Esophagus squamous epithelium (tissue), 5 donors: ENCODE measurements at places on chromosomes 16 and 17.

GRCh38 chr16:19967561-19967960 lies 82.9 kb upstream of the GPRC5B start:
- no peak for DNase-seq

- no peak for DNase-seq
These were observed 8.5 kb downstream of the KRT37 start for GRCh38 chr17:41415833-41416335.

DNA sequence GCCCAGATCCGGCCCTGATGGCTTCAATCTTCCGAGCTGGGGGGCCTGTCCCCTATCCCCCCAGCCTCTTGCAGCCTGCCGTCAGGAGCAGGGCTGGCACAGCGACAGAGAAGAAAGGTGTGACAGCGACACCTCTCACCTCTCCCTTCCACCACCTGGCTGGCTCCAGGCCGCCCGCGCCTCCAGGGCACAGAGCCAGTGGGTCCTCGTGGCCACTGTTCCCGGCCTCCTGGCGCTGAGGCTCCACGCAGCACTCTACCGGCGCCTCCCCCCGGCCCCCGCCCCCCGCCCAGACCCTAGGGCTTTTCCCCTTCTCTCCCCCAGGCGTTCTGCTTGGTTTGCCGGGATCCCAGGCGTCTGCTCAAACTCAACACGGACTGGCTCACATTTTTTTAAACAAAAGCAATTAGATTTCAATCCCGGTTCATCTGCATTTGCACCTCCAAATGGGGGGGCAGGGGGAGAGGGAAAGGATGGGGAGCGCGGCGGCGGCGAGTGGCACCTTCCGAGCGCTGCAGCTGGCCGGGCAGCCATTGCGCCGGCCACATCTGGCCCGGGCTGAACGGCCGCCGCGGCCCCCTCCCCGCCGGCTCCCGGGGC lies 12.8 kb upstream of the CBX8 start:
- no peak for DNase-seq

DNA sequence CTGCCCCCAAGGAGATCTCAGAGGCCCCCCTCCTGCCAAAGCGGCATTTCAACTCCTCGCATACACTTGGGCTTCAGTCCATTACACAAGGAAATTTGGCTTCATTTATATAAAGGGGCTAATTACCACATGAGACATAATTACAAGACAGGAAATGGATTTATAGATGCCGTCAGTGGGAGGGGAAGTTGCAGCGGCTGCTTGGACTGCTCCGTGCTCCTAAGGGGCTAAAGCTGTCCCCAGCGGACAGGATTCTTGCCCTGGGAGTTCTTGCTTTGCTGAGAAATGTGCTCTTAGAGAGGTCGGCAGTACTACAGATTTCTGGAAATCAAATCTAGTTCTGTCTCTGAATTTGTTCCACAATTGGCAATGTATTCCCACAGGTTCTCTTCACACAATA lies 57.2 kb upstream of the NLK start:
- DNase-seq = no peak

GRCh38 chr17:56793957-56794356 lies 39.8 kb downstream of the C17orf67 start:
- no peak for DNase-seq

DNA sequence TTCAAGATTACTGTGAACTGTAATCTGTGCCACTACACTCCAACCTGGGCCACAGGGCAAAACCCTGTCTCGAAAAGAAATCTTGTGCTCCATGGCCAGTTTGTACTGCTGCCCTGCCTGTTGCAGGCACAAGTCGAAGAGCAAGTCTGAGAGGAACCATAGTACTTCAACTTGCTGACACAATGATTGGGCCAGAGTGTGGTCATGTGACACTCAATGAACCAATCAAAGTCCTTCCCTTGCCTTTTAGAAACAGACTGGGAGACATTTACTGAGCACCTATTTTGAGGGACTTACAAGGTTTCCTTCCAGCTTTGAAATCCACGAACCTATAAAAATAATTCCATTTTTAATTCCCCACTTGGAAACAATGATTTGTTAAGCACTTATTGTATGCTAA lies 39.8 kb upstream of the TMC5 start:
- DNase-seq = no peak

GRCh38 chr16:81492311-81492761 lies 47.7 kb downstream of the CMIP start:
- no peak for DNase-seq

DNA sequence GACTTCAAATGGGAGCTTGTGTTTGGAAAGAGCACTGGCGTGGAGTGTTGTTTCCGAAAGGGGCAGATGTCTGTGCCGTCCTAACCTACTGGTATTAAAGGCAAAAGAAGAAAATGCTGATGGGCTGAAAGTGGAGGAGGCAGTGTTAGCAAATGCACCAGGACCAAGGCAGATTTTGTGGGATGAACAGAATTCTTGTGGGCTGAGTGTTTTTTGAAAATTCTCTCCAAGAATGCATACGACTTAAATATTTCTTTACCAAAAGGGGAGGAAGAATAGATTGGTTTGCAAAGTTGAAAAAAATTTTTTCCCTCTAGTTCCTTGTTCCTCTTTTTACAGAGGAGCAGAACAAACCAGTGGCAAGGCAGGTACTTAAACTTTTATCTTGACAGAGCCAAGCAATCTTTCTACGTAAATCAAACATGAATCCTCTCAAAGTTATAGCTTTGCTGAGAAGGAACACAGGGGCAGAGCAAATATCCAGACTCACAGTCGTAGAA lies 16.8 kb downstream of the MARCHF10 start:
- no peak for DNase-seq

- no peak for DNase-seq
These were observed 23.7 kb downstream of the CLEC3A start for GRCh38 chr16:78045865-78046581.

- no peak for DNase-seq
These were observed 8.3 kb upstream of the MYH4 start for GRCh38 chr17:10477701-10478100.

GRCh38 chr16:59210955-59211541 lies 476.9 kb upstream of the GOT2 start:
- DNase-seq = no peak

DNA sequence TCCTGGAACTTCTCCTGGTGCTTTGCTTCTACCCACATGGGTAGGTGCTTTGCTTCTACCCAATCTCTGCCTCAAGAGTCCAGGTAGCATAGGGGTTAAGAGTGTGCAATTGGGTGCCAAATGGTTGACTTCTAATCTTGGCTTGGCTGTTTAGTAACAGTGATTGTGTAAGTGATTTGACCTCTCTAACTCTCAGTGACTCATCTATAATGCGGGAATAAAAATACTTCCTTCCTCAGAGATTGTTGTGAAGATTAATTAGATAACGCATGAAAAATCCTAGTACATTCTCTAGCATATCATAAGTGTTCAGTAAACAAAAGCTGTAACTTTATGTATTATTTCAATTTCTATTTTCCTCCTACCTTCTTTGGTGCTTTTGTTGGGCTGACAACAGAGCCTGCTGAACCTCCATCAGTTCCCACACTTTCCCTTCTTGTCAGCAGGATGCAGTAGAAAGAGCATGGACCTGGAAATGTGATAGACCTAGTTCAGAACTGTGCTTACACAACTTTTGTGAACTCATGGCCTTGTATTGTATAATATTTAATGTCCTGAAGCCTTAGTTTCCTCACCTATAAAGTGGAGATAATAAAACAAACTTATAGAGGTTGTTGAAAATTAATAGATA lies 72.9 kb upstream of the SMIM36 start:
- no peak for DNase-seq

GRCh38 chr17:2214047-2214928 lies 89.3 kb downstream of the SMG6 start:
- no peak for DNase-seq

GRCh38 chr16:25135254-25135878 lies 23.8 kb downstream of the LCMT1 start:
- no peak for DNase-seq

- DNase-seq = no peak
These were observed 6.3 kb downstream of the SOX8 start for GRCh38 chr16:987906-988305.

DNA sequence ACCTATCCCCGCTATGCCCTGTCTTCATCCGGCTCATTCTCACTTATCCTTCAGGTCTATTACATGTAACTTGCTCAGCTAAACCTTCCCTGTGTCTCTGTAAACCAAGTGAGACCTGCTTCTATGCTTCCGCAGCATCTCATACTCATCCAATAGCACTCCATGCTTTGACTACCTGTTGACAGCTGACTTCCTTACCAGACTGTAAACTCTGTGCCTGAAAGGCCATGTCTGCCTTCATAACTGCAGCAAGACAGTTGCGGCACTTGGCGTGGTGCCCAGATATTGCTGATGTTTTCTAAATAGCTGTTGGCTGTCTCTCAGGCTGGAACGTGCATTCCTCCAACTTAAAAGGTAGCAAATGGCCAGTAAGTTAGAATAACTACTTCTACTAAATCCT lies 1.8 kb upstream of the OR1E1 start:
- DNase-seq = no peak

DNA sequence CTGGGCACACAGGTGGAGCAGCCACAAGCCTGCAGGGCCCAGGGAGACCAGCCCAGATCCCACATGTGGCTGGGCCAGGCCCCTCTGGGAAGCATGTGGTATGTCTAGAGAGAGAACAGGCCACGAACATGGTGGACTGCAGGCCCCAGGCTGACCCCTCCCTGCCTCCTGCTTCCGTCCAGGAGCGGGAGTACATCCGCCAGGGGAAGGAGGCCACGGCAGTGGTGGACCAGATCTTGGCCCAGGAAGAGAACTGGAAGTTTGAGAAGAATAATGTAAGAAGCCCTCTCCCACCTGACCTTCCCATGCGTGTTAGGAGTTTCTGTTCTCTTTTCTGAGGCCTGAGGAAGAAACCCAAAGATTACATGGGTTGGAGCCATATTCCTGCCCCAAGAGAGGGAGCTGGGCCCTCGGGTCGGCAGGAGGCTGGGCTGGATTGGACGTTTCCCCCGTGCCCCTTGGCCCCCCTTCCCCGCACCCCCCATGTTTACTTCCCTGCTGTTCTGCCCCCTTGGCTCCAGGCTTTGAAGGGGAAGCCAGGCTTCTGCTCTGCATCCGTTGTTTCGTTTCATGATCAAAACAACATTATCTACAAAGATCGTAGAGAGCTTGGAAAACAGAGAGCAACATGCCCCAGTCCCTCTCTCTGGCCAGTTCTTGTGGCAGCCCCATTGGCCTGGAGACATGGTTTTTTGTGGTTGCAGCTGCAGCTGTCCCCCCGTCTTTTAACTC lies 5.7 kb upstream of the TCAP start:
- DNase-seq = no peak

GRCh38 chr16:51024703-51025102 lies 126.4 kb downstream of the SALL1 start:
- no peak for DNase-seq

GRCh38 chr17:76402711-76403110 lies 18.3 kb downstream of the SPHK1 start:
- DNase-seq = no peak

DNA sequence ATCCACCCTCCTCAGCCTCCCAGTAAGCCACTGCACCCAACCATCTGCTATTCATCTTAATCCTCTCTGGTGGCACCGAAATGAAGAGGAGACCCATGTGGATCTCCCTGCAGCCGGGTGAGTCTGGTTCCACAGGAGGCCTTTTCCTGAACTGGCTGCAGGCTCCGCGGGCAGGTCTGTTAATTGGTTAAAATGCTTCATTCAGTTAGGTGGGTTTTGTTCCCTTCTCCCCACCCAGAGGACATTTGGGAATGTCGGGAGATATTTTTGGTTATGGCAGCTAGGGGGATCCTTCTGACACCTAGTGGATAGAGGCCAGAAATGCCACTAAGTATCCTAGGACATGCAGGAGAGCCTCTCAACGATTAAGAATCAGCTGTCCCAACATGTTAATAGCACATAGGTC lies 16.7 kb downstream of the C16orf54 start:
- no peak for DNase-seq

DNA sequence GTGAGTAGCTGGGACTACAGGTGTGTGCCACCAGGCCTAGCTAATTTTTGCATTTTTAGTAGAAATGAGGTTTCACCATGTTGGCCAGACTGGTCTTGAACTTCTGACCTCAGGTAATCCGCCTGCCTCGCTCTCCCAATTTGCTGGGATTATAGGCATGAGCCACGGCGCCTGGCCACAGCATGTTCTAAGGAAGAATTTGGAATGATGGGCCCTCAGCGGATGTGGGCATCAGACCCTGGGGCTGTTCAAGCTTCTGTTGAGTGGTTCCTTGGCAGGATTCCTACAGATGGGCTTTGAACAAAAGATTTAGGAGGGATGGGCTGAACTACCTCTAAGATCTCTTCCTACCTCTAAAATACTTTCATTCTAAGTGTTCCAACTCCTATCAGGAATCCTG lies 4.1 kb downstream of the PRPSAP2 start:
- no peak for DNase-seq

DNA sequence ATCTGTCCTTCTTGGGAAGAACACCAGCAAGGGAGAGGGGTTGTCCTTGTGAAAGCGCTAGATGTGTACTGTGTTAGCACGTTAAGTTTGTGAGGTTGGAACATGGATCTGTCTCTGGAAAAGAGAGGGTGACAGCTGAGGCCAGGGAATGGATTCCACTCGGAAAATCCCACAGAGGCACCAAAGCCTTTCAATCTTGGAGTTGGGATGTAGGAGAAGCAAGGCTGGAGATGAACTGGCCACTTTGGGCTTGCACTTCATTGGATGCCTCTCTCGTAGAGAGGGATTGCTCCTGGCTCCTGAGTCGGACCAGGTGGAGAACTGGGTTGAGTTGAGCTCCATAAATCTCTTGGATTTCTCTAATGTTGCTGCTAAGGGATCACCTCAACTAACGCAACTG lies 67.2 kb downstream of the CCDC182 start:
- DNase-seq = no peak

- no peak for DNase-seq
These were observed 143.2 kb upstream of the TNRC6C start for GRCh38 chr17:77815127-77815905.

- DNase-seq = no peak
These were observed 11.4 kb downstream of the ITGAD start for GRCh38 chr16:31404353-31405064.

GRCh38 chr17:14741491-14741890 lies 440.6 kb downstream of the HS3ST3B1 start:
- DNase-seq = no peak

DNA sequence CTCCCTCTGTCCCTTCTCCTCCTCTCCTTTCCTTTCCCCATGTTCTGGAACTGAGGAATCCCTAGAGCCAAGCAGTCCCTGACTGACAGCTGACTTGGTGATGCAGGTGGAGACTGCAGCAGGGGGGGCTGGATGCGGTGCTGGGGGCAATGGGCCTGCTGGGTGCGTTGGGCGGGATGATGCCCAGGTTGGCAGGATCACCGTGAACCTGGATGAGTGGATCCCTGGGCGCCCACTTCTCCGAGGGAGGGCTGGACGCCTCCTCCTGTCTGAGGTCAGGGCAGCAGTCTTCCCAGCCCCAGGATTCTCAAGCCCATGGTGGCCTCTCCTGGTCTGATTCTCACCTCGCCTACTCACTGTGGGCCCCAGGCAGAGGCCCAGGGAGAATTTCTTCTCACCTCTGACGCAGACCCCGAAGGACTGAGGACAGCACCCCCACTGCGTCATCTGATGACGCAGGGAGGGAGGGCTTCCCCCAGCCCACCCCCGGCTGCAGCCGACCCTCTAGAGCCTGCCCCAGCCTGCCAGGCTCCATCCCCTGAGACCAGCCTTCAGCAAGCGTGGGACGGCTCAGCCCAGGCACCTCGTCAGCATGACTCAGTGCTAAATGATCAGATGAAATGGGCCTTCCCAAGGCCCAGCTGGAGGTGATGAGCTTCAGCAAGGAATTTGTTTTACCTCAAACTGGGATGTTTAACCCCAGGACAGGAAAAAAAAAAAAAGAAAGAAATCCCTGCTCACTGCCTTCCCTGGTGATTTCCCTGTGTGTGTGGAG lies 188.0 kb upstream of the TNRC6C start:
- no peak for DNase-seq
